ENCODE measurements at places on chromosomes 5 and 9.

- DNase-seq = no peak
Observed at GRCh38 chr9:2354856-2355696, 266.5 kb upstream of the VLDLR start.

DNA sequence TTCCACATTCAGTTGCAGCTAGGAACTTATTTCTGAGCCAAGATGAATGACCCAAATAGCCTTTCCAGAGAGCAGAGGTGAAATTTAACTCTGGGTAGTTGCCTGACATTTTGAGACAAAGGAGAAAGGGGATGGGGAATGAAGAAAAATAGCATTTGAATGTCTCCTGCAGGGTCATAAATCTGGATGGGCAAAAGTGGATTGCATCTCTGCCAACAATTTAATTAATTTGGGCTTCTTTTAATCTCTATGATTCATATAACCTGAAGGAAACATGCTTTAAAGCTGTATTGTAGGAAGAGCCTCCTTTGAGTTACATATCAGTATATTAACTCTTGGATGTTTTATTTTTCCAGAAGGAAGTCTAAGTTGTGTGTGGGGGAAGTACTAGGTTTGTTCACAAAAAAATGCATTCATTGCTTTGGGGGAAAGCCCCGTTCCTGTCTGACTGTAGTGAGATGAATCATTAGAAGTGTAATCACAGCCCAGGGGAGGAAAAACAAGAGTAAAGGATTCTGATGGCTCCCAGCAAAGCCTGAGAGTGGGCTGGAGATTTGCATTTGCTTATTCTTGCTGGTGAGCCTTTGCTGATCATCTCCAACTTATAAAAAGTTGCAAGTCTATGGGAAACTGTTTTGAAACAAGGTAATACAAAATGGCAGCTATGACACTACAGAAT lies 133.0 kb upstream of the IQGAP2 start:
- DNase-seq = no peak

DNA sequence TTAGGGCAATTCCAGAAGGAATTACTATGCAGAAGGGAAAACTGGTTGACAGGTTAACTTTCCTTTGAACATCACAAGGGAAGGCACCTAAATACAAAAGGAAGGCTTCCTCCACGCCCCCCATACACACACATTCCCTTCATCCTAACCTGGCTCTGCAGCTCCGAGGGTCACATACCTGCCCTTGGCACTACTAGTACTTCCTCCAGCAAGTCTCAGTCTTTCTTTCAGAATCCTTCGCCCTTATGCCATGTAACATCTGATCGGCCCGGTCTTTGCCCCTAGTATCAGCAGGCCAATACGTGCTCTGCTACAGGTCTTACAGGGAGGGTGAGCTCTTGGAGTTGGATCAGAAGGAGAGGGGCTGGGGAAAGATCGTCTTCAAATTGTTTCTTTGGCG lies 1.6 kb upstream of the MARCHF6 start:
- DNase-seq = no peak

DNA sequence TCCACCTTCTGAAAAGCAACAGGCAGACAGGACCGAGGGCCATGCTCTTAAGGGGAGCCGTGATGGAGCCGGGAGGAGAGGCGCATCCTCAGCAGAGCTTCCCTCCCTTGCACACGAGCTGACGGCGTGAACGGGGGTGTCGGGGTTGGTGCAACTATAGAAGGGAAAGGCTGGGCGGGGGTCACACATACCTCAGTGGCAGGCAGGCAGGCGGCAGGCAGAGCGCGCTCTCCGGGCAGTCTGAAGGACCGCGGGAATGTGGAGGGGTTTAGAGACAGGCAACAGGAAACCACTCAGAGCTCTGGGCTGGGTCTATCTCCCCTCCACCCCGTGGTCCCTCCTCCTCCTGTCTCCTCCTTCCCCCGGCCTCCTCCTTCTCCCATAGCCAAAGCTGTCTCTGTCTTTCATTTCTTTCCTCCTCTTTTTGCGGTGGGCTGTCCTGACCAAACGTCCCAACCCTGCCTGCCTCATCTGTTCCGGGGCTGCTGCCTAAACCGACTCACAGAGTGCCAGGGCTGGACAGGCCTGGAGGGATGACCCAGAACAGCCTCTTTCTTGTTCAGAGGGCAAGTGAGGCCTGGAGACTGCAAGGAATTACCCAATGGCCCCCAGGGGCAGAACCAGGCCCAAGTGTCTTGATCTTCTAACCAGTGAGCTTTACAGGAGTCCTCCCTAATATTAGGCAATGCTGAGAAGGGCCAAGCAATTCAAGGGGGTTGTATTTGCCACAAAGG lies at the start of gene SPARC:
Gene SPARC (minus strand): TSS at position 242 of the 734 bp plus-strand sequence. CDS start 10,727 bp downstream, outside the sequence.
- DNase-seq = no peak

GRCh38 chr5:14417792-14418765 lies 163.5 kb upstream of the OTULINL start:
- DNase-seq = no peak

DNA sequence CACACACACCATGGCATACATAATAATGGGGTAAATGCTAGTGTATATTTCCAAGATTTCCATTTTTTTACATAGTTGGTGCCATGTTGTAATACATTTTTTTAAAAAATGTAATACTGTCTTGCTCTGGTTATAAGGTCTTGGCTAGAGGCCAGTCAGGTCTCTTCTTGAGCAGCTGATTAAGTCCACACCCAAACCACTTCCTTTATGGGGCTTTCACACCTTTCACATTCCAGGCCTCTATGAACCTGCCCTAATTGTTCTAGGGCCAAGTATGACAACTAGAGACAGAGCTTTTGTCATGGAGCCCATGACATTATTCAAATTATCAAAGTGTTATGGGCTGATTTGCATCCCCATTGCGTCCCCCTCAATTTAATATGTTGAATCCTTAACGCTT lies 495.6 kb upstream of the CTNND2 start:
- no peak for DNase-seq

All from T-helper 2 cell (primary cell).